ENCODE measurements at places on chromosomes 12 and 14.

DNA sequence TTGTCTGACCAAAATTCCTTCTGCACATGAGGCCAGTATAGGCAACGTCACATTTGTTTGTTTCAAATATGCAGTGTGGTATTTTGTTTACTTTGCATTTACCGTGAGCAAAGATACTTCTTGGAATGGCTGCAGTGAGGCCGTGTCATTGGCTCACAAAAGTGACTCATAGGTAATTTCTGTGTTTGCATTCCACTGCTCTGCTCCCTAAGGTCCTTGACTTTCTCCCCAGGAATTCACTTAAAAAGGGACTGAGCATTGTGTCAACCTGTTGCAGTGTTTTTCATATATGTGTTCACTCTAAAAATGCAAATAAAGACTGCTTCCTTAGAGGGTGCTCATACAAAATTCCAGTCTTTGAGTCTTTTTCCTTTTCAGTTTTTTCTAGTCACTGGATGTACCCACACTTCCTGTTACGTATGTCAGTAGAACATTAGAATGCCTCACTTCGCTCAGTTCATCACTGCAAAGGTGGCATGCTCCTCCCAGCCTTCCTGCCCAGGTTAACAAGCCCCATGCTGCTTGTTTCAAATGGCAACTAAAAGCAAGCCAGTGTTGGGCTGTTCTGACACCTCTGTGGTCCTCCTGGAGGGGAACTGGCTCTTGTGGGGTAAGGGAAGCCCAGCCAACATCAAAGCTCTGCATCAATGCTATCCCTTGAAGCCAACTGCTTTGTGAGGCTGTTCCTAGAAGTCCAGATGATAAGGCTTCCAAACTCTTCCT is 9.1 kb downstream of the C12orf76 start:
- no peak for DNase-seq

GRCh38 chr12:2697057-2697800 is 97.5 kb upstream of the FKBP4 start:
- DNase-seq, result no peak

DNA sequence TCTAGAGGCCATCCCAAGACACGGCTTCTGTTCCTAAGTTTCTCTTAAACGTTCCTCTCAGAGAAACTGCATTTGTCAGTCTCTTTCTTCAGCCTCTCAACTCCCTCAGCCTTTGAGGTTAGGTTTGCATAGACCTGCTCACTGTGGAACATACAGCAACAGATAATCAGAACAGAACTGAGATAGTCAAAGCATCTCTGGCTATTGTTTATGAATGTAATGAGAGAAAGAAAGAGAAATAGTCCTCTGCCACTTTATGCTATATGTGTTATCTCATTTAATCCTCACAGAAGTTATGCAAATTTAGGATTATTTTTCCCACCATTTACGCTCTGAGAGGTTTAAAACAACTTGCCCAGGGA is 190.6 kb downstream of the PHLDA1 start:
- no peak for DNase-seq

DNA sequence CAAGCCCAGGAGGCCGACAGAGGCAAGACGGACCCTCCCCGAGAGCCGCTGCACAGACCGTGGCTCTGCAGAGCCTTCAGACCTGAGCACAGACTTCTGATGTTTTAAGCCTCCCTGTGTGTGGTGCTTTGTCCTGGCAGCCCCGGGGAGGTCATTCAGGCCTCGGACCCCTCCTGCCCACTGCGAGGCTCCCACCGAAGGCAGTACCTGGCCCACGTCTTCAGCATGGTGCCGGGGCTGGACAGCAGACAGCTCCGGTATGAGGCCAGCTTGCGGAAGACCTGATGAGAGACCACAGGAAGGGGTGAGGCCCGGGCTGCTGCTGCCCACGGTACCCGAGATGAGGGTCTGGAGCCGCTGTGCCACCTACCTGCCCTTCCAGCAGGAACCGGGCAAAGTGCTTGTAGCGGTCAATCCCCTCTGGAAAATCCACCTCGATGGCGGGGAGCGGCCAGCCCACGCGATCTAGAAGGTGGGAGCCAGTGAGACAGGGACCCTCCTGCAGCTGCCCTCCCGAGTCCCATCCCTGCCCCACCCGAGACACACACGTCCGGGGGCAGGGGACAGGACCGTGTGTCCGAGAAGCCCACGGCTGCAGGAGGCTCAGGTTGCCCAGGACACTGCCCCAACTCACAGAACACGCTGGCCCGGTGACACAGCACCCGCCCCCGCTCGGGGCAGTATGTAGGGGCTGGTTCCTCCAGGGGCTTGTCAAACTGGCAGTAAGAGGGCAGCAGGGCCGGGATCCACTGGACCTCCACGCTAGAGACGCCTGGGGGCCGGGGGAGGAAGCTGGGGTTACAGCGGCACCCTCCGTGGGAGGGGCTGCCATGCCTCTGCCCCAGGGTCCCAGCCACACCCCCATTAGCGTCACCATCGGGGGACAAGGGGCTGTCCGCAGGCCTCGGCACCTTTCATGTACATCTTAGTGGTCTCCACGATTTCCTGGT is 35.6 kb upstream of the UBC start:
- DNase-seq, result no peak

DNA sequence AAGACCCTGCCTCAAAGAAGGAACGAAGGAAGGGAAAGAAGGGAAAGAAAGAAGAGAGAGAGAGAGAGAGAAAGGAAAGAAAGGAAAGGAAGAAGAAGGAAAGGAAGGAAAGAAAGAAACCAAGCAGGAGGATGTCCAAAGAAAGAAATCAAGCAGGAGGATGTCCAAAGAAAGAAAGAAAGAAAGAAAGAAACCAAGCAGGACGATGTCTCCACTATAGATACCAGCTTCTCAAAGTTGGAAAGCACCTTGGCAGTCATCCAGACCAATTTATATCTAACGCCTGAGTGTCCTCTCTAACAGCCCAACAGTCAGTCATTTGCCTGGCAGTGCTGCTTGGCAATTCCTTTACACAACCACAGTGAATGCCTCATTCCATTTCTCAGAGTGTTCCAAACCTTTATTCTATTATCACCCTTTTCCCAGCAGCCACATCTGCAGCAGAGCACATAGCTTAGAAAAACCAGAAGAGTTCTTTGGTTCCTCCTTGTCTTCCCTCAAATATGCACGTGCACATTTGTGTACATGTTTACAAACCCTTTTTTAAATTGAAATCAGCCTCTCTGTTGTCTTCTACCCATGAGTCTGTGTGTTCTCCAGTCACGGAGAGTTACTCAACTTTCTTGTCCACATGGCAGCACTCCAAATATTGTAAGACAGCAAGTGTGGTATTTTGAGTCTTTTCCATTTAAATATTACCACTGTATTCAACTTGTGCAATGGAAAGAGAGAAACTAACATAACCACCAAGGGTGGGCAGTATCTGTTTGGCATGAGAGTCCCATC is 138.4 kb downstream of the STXBP6 start:
- no peak for DNase-seq

DNA sequence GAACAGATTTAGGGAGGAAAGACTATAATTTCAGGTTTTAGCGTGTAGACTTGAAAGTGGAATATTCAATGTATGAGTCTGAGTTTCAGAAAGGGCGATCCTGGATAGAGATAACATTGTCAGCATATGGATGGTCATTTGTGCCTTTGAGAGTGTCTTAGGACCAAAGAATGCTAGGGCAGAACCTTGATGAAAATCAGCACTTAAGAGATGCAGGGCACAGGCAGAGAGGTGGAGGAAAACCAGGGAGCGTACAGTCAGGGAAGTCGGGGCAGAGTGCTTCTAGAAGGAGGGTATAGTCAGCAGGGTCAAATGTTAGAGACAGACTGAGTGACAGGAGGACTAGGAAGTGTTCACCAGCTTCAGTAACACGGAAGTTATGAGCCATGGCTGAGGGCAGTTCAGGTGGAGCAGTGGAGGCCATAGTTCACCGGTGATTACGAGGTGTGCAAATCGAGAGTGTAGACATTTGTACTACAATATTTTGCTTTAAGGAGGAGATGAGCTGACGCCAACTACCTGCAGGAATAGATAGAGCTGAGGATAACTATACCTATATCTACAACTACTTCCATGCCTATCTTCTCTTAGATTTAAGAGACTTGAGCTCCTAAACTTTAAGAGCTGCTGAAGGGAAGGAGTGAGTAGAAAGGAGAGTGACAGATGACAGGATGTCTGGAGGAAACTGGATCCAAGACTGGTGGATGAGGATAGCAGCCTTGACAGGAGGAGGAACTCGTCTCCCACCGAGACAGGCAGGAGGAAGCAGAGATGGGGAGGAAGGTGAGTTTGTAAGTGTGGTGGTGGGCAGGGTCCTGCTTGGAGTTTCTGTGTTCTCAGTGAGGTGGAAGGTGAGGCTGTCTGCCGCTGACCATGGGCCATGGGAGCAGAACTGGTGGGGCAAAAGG is 6.5 kb downstream of the CBLN3 start:
- DNase-seq, result no peak

DNA sequence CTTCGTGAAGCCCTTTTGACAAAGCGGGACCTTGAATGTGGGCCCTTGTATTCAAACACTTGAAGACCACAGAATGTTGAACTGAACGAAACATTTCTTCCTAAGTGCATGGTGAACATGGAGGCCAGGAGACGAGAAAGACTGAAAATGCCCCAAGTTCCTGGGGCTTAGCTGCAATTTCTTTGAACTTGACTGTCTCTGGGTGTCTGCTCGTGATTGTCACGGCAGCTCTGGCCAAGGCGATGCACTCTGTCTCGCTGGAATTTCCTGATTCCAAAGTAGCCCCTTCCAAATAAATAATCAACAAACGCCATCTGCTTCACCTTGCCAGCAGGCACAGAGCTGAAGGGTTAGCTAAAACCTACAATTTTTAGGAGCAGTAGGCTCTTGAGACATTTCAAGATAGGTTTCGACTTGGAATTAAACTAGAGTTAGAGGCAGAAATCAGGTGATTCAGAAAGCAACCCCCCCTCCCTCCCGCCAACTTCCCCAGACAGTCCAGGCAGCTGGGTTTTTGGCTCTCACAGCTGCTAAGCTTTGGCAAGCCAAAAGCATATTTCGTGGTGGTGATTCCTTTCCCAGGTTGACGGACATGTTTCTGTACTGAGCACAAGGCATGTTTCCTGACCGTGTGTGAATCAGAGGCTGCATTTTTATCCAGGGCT is 13.5 kb upstream of the IRF2BPL start:
- no peak for DNase-seq
